Activated T-helper 1 cell treated with Interleukin-2 at 50 U/mL for 16 hours (primary cell): ENCODE measurements at places on chromosomes 4 and X.

DNA sequence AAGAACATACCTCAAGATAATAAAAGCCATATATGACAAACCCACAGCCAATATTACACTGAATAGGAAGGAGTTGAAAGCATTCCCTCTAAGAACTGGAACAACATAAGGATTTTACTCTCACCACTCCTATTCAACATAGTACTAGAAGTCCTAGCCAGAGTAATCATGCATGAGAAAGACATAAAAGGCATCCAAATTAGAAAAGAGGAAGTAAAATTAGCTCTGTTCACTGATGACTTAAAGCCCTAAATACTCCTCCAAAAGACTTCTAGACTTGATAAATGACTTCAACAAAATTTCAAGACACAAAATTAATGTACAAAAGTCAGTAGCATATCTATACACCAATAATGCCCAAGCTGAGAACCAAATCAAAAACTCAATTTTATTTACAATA, 235.7 kb downstream of the NKX6-1 start:
- DNase-seq, result no peak

DNA sequence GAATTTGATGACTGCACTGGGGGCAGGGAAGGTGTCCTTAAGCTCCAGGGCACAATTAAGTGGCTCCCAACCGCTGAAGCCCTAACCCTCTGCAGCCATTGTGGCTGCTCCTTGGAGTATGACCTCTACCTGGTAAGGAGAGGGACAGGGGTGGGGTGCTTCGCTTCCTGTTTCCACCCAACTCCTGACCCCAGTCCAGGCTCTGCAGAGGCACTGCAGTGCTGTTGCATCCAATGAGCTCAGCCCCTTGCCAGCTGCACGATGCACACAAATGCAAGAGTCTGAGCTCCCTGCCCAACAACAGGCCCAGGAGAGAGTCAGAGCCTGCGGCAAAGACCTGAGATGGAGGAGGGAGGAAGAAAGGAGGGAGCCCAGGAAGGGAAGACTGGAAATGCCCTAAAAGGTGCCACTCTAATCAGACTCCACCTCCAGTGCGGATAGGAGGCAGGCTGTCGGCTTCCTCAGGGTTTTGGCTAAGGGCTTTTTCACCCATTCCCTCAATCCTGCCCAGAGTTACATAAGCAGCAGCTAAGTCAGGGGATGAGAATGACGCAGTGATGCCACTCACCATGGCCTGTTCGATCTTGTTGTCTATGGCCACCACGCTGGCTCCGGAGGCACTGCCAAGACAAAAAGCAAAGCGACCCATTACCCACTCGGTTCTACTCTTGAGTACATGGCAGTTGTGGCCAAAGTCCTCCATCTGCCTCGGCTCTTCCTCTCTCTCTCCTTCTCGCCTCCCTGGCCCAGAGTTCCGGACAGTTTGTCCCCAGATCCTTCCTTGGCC, 60.1 kb downstream of the TSC22D3 start:
- DNase-seq, result no peak

DNA sequence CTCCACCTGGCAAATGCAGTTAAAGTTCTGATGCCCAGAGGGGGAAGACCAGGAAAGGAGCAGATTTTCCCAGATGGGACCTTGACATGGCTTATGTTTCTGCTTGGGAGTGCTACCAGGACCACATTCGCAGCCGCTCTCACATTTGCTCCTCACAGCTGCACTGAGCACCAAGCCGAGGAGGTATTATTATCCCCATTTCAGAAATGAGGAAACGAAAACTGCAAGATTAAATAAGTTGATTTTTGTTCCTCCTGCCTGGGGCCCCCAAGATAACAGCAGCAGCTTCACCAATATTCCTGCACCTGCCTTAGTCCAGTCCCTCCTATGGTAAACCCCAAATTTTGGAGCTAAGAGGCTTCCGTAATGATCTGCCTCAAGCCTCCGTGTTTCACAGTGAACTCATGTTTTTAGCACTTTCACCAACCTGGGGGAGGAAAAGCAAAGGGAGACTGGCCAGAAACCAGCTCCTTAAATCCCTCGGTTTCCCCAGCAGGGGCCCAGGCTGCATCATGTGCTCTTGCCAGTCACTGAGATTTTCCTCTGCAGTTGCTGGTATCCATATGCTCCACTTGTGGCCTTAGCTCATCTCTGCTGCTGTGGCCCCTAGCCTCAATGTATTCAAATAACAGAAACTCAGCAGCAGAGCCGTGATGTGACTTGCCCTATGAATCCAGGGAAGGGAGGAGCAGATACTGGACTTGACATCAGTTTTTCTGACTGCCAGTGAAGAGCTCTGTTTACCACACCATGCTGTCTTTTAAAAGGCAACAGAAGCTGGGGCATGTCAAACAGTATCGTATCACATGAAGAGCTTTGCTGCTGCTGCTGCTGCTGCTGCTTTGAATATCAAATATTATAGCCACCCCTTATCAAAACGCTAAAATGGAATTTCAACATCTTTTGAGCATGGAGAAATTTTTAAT, 95.5 kb upstream of the KLHL13 start:
- no peak for DNase-seq

DNA sequence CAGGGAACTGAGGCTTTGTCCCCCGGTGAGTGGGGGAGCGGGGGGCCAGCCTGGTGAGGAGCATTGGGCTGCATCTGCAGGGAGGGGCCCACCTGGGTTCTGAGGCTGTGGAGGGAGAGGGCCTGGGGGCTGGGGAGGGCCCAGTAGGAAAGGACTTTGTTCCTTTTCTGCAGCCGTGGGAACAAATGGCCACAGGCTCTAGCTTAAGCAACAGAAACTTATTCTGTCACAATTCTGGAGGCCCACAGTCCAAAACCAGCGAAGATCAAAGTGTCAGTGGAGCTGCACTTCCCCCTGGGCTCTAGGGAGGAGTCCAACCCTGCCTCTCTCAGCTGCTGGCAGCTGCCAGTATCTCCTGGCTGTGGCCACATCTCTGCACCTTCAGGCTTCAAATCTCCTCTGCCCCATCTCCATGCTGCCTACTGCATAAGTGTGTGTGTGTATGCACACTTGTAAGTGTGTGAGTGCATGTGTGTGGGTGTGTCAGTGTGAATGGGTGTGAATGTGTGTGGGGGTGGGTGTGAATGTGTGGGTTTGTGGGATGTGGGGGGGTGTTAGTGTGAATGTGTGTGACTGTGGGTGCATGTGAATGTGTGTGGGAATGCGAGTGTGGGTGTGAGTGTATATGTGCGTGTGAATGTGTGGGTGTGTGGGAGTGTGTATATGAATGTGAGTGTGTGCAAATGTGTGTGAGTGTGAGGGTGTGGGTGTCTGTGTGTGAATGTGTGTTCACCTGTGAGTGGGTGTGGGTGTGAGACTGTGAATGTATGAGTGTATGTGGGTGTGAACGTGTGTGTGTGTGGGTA, 204.5 kb upstream of the PSAPL1 start:
- no peak for DNase-seq

GRCh38 chrX:53422861-53423306, at the start of gene RIBC1:
Gene RIBC1 (plus strand): TSS chrX:53422873. CDS start chrX:53426277, 3,404 bp downstream.
- no peak for DNase-seq

- no peak for DNase-seq
Measured at GRCh38 chrX:70166601-70167590, 10.4 kb upstream of the DGAT2L6 start.

- DNase-seq, result no peak
Measured at GRCh38 chr4:21954916-21955315, 6.3 kb upstream of the KCNIP4 start.

DNA sequence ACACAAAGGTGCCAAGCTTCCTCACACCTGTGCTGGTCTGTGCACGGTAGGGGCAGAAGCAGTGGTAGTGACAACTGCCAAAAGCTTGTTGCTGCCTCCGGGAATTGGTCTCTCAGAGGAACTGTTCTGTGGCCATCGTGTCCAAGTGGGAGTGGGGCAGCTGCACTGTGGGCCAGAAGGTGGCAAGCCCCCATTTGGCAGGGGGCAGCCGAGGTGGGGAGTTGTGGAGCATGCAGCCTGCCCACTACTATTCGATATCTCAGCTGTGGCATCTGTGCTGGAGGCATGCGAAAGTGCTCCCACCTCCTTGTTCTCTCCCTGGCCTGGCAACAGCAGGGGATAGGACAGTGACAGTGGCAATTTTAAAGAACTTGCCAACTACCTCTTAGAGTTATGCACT, 192.8 kb downstream of the TBX22 start:
- DNase-seq, result no peak

- no peak for DNase-seq
Measured at GRCh38 chrX:14073071-14073470, 43.4 kb upstream of the GEMIN8 start.

DNA sequence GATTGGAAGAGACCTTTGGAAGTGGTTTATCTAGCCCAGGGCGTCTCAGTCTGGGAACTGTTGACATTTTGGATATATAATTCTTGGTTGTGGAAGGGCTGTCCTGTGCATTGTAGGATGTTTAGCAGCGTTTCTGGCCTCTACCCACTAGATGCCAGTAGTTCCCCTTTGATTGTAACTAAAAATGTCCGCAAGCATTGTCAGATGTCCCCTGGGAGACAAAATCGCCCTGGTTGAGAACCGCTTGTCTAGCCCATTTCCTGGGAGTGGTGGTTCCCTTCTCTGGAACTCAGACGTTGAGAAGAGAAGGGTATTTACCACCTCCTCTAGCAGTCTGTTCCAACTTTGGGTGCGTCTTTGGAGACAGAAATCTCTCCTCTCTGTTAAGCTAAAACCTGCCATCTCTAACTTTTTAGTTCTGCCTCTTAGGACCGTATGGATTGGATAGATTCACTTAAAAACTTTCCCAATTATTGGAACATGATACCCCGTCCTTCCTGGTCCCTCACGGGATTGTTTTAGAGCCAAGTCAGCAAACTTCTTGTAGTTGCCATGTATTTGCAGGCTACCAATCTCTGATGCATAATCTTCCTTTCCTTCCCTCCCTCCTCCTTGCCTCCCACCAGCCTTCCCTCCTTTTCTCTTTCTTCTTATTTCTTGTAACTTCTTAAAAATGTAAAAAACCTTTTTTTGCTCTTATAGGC, 13.9 kb downstream of the TMEM165 start:
- DNase-seq, result no peak

DNA sequence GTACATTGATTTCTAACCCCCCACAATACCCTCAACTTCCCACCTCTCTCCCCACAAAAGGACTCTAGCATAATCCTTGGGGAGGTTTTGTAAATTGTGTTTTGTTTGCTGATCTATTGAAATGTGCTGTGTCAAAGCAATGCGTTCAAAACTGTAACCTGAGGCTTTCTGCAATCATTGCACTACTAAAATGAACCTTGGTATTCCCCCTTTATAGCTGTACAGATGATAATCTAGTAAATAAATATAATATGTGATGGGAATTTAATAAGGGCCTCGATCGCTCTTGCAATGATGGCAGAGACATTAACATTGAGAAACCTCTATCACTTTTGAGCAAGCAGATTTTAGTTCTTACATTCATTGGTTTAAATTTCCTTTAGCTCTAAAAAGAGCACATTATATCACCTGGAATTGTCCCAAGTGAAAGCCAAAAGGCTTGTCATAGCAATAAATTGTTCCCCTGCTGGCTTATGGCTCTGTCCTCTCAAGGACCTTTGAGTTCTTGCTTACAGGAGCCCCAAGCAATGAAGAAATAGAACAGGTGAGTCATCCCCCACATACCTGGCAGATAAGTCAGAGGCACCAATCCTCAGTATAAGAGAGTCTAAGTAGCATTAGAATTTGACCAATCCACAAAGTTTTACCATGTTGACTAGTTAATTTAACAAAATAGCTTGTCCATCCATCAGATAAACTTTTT, 18.4 kb upstream of the ACE2 start:
- no peak for DNase-seq

DNA sequence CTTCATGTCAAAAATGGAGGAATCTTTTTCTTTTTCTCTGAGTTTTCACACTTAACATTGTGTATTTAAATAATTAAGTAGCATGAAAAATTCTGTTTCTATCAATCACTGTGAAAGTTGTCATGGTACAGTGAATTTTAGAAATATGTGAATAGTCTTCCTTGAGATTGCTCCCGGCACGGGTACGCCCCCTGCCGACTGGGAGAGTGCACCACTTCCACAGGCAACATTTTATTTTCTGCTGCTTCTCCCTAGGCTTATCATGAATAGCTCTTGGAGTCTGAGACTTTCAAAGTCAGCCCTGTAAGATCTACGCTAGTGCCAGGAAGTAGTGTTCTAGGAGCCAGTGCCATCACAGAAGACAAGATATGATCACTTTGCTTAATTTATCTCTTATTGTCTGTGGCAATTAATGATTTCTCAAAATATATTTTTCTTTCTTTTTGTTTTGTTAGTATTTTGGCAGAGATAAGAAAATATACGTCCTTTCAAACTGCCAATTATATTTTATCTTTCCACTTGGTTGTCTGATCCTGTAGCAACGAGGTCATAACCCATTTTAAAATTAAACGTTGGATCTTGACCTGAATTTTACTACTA, 763.8 kb upstream of the AADAT start:
- DNase-seq, result no peak

GRCh38 chr4:6390356-6390755, 82.1 kb downstream of the PPP2R2C start:
- DNase-seq, result no peak

GRCh38 chr4:7540206-7540605, 105.5 kb upstream of the PSAPL1 start:
- DNase-seq, result no peak

GRCh38 chr4:155545456-155545855, 121.2 kb upstream of the GUCY1A1 start:
- no peak for DNase-seq
